Activated T-helper 17 cell treated with anti-CD3 and anti-CD28 coated beads, Interleukin-2, amount 50 U/mL, for 72 hours (primary cell): ENCODE measurements at places on chromosomes 7 and 10.

DNA sequence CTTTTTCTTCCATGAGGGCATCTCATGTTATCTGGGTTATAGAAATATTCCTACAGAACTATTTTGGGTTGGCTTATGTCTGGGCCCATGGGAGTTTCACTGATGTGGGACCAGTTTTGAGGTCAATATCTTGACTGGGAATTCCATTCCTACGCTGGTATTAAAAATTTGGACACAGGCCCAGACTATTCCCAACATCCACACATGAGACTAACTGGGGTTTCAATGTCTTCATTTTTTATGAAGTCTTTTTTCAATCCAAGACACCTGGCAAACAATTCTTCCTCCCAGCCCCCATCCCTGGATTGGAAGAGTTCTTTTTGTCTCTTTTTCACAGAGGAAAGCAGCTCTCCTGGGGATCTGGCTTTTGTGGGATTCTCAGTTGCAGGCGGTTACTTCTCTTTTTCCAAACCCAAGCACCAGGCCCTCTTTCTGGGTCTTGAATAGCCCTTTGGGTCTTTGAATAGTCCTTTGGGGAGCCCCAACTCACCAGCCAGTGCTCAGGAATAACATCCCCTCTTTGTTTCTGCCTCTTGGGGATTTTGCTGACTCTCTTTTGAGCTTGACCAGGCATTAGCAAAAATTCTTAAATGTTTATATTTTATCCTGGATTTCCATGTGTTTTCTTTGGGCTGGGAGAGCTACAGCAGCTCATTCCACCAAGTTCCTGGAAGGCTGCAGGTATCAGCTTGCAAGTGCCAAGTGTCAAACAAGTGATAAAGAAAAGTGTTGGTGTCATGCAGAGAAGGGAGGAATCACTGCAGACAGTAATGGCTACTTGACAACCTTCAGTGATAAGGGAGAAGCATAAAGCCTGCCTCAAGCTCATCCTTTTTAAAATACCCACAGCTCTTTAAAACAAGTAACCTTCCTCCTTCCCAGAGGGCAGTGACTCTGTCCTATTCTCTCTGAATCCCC is 234.3 kb downstream of the ADAM12 start:
- ATAC-seq: no peak

GRCh38 chr10:34408956-34409355 is 406.1 kb downstream of the PARD3 start:
- no peak for ATAC-seq

- peak; percentile 57 for ATAC-seq
Observed at GRCh38 chr10:73763343-73763742, 18.5 kb upstream of the CHCHD1 start.

- no peak for ATAC-seq
Observed at GRCh38 chr7:131889572-131890150, 333.2 kb upstream of the PODXL start.

GRCh38 chr7:46993396-46993795 is 588.5 kb downstream of the TNS3 start:
- ATAC-seq: no peak

DNA sequence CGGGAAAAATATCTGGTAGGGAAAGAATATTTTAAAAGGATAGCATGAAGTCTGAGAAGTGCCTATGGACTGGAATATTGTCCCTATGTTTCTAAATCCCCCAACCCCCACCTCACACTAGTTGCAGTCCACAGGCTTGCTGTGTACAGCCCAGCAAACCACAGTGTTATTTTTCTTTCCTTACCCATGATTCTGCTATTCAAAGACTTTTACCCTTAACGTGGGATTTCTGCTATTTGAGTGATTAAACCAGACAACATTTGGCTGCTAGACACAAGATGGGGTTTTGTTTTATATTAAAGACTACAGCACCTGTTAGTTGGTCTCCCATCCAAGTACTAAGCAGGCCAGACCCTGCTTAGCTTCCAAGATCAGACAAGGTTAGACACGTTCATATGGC is 120.5 kb upstream of the MYO3A start:
- ATAC-seq: no peak

DNA sequence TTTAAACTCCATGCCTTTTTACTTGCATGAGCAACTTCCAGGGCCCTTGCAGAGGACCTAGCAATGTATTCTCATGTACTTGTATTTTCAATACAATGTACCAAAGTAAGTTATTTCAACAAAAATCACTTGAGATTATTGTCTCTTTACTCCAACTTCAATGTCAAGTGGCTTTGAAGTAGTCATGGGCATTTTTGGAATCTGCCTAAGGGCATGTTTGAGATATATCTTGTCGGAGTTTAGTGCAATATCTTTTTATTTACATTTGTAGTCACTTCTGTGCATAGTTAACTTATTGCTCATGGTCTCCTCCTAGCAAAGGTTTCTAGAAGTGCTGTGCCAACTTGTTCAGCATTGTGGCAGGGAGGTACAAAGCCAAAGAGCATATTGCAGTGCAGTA is 508.7 kb upstream of the SEMA3D start:
- no peak for ATAC-seq

GRCh38 chr7:7157887-7158271 is 24.5 kb upstream of the C1GALT1 start:
- no peak for ATAC-seq

- ATAC-seq: no peak
Observed at GRCh38 chr10:117674646-117675045, 132.1 kb downstream of the EMX2 start.

- ATAC-seq: no peak
Observed at GRCh38 chr7:106177300-106177690, 65.2 kb upstream of the SYPL1 start.

DNA sequence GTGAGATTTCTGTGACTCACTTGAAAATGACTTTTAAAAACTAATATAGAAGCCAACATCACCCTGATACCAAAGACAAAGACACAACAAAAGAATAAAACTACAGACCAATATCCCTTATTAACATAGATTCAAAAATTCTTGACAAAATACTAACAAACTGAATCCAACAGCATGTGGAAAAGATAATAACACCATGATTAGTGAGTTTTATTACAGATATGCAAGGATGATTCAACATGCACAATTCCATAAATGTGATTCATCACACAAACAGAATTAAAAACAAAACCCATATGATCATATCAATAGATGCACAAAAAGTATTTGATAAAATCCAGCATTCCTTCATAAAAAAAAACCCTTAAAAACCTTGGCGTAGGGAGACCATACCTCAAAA is 6.5 kb downstream of the MGAM start:
- no peak for ATAC-seq

GRCh38 chr7:24630596-24630995 is 57.3 kb downstream of the PALS2 start:
- no peak for ATAC-seq

DNA sequence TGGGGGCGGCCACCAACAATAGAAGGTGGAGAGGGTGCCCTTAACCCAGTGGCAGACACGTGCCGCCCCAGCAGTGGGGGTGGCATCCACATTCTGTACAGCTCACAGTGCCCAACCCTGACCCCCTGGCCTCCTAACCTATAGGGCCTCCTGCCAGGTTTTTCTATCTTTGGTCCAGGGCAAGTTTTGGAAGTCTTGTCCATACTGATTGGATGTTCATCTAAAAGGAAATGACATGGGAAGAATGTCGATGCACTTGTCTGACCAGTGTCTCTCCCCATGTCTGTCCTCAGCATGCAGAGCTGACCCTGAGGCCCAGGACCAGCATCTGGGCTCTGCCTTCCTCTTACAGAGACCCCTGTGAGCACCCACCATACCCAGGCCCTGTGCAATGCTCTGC is 32.3 kb upstream of the ANTXRL start:
- no peak for ATAC-seq

DNA sequence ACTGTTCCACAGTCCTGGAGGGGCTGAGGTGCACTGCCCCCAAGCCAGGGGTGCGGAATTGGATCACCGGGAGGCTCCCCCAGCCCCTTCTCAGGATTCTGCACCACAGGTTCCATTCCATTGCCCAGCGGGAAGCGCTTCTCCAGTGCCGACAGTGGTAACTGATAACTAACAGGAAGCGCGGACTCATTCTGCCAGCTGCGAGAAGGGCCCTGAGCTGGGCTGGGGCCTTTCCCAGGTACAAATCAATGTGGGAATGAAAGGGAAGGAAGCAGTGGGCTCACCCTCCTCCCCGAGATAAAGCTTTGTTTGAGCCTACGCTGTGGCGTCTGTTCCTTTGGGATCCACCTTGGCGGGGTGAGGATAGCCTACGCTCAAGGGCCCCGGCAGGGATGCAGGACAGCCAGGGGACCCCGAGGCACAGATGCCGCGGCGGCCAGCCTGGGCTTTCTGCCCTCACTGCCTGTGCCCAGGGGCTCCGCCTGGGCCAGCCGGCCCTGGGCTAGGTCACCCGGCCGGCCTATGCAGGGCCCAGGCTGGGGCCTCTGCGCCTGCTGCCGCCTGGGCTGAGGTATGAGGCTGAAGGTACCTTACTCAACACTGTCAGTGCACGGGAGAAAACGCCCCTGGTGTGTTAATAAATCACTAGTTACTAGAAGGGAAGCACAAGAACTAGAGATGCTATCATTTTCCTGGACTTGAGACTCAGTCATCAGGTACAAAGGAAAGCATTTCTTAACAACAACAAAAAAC is 39.4 kb downstream of the EN2 start:
- ATAC-seq: no peak

GRCh38 chr7:422191-422885 is 97.3 kb downstream of the PDGFA start:
- ATAC-seq: no peak

GRCh38 chr7:8200717-8201116 is 61.2 kb downstream of the ICA1 start:
- ATAC-seq: peak; percentile 54

DNA sequence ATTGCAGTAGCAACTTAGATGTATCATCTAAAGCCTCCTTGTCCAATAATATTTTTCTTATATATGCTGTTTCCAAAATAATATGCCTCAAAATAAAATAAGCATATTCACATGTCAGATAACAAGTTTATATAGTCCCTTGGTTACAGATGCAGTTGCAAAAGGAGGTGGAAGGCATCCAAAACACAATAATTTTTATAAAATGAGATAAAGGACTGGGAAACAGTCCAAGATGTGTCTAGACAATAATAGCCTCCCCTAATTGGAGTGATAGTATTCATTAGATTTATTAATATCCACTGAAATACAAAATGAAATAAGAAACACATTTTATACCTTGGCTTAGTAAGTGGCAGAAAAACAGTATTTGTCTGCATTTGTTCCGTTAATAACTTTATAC is 30.3 kb downstream of the BCAP29 start:
- ATAC-seq: no peak

GRCh38 chr10:78620985-78621799 is 447.6 kb upstream of the ZMIZ1 start:
- no peak for ATAC-seq

GRCh38 chr7:17624379-17624778 is 315.9 kb downstream of the SNX13 start:
- ATAC-seq: no peak

DNA sequence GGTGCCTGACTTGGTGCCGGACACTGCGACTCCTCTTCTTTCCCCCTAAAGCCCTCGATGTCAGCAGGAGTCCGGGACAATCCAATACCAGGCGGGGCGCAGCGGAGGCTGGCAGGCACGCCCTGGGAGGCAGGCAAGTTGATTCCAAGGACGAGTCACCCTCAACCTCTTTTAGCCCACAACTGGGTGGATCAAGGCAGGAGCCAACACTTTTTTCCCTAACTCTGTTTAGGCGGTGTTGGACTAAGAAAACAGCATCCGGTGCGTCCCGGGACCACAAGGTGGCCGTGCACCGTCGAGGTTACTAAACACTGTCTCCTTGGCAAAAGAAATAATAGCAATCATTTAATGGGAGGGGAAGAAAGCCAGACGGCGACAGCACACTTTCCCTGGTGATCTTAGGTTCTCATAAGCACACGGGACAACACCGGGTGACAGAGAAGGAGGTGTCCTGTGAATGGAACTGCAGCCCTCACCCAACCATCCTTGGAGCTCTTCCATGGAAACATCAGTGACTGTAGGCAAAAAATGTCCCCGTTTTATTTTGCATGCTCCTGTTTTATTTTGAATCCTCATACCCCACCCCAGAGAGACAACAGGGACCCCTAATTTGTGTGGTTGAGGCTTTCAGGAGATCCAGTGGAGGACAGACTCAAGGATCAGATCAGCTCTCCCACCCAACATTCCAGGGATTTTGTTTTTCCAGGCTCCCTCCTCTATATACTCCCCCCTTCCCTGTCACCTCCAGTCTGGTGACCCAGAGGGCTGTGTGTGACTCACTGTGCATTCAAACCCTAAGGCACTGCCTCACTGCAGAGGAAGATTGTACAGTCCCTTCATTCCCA is 1.3 kb upstream of the CALCR start:
- no peak for ATAC-seq

GRCh38 chr10:27391916-27392315 is 112.2 kb upstream of the RAB18 start:
- ATAC-seq: no peak

GRCh38 chr10:77533887-77534278 is 103.7 kb downstream of the KCNMA1 start:
- no peak for ATAC-seq

GRCh38 chr7:28075674-28076358 is 104.8 kb downstream of the JAZF1 start:
- no peak for ATAC-seq

DNA sequence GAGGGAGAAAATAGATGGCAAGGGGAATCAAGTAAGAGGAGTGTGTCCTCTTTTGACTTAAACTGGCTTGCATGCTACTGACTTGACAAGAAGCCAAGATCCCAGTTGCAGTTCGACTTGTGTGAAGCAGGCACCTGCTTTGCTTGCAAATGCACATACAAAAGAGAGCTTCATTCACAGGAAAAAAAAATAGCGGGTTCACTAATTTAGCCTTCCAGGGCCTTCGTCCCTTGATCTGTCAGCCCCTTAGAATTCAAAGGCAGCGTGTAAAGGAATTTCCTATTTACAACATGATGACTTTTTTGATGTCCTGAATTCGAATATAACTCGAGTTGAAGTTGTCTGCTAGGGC is 192.1 kb downstream of the CELF2 start:
- no peak for ATAC-seq

DNA sequence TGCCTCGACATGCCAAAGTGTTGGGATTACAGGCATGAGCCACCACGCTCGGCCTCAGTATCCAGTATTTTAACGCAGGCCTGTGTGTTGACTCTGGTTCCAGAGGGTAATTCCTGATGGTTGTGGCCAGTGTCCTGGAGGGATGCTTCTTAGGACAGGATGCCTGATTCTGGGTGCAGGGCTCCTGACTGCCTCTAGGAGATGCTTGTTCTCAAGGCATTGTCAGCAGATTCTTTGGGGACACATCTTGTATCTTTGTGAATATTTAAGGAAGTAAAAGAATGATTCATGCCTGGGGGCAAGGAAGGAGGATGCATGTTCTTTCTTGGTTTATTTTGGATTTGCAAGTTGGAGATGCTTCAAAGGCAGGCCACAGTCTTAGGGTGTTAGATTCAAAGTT is 2.2 kb downstream of the ZDHHC4 start:
- no peak for ATAC-seq
